ENCODE measurements at places on chromosomes 4 and X.
A peak's percentile ranks its signal among the peaks of the same experiment; 100 is the strongest.

DNA sequence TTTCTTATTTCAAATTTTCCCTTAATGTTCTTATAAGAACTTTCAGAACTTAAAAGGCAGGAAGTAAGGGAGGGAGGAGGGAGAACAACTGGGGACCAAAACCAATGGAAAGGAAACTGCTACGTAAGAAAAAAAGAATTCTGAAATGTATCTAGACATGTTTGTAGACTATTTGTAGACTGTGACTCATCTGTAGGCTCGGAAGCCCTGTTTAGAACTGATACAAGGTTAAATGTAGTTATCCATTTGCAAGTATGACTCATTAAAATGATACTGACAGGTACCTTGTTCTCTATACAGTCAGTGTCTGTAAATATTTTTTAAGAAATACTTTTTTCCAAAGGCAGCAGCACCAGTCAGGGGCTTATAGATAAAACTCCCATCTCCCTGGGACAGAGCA is 202.0 kb downstream of the DHX15 start:
- peak; percentile 58 for DNase-seq

DNA sequence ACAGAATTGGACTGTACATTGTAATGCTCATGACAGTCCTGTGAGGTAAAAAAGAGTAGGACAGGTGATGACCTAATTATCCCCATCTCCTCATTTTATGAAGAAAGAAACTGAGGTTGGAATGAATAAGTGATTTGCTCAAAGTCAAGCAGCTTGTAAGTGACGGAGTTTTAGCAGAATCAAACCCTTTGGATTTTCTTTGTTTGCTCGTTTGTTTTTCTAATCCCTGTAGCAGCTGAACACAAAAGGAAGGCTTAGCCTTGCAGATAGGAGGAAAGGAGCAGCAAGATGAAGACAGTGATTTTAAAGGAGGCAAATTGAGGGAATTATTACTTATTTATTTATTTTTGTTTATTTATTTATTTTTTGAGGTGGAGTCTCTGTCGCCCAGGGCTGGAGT is 528.4 kb upstream of the AMOT start:
- no peak for DNase-seq

- DNase-seq = no peak
Measured at GRCh38 chr4:56668267-56668666, 12.8 kb downstream of the HOPX start.

GRCh38 chr4:118357601-118358000 is 4.8 kb upstream of the PRSS12 start:
- DNase-seq = no peak

DNA sequence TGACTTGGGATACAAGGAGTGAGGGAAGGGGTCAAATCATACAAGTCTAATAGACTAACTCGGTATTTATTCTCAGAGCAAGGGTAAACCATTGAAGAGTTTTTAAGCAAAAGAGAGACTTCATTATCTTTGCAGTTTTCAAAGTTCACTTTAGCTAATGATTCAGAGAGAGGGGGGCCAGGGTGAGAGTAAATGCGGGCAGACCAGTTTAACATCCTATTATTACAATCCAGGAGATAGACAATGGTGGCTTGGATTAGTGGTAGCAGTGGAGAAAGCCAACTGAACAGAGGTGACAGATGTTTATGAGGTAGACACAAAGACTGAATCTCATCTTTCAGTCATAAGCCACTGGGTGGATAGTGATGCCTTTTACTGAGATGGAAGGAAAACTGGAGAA is 57.9 kb downstream of the CPEB2 start:
- no peak for DNase-seq

Data from fibroblast of skin of right biceps (primary cell).